ENCODE measurements at places on chromosomes 1 and 21.

DNA sequence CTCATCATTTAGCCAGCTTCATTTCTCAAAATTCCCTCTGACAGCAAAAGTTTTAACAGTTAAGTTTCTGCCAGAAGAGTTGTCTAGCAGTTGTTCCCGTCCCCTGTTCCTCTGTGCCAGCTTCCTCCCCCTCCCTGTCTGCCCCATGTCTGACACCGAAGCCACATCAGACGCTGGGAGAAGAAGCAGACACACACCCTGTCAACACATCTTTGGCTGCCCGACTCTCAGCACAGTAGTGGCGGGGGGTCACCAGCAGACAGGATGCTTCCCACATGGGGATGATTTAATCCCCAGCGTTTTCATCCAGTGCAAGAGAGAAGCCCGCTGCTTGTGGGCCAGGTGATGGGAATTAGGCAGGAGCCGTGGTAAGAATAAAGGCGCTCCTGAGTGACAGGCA is 379.4 kb upstream of the RUNX1 start:
- no peak for DNase-seq

DNA sequence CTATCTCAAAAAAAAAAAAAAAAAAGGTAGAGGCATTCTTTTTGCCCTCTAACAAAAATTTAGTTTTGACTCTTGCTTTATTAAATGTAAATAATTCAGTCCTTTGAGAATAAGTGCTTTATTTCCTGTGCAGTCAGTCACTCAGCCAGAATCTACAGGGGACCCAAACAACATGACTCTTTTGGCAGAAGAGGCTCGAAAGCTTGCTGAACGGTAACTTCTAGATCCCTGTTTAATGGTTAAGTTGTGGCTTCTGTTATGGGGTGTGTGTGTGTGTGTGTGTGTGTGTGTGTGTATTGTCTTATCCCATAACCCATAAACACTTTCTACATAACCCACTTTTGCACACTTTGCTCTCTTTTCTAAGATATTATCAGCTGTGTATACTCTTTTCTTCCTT is 54.9 kb upstream of the LAMC2 start:
- no peak for DNase-seq

DNA sequence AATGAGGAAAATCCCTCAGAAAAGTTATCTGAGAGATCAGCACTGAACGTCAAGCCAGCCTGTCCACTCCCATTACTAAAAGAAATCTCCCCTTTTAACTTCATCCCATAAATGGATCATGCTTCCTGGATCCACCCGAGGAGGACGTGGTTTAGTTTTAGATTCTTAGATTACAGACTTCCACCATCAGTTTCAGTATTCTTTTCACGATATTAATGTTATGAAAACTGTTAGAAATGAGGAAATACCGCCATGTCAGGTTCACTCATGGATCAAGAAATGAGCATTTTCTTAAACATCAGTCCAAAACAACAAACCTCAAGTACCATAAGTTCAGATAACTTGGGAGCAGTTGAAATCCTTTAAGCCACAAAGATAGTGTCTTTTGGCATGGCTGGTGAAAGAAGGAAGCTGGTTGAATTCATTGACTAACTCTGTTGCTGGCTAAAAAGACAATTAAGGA is 49.8 kb downstream of the NFIA start:
- DNase-seq = no peak

DNA sequence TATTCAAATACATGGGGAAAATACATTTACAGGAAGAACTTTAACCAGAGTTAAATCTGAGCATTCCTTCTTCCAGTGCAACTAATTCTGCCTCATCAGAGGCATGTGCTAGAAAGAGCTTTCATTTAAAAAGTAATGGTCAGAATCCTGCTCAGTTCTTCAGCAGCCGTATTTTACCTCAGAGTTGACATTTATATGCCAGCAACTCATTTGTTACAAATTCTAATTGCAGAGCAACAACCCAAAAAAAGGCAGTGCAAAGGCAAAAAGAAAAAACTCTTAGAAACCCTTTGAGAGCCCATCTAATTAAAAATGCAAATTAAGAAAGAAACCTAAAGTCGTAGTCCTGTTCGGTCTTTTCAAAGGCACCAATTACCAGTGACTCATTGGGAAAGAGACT is 392.5 kb downstream of the PBX1 start:
- DNase-seq = no peak

Measured in erythroblast (primary cell).